ENCODE measurements at places on chromosomes 2 and 18.

- DNase-seq: no peak
Measured at GRCh38 chr2:167069855-167070254, 181.6 kb downstream of the XIRP2 start.

DNA sequence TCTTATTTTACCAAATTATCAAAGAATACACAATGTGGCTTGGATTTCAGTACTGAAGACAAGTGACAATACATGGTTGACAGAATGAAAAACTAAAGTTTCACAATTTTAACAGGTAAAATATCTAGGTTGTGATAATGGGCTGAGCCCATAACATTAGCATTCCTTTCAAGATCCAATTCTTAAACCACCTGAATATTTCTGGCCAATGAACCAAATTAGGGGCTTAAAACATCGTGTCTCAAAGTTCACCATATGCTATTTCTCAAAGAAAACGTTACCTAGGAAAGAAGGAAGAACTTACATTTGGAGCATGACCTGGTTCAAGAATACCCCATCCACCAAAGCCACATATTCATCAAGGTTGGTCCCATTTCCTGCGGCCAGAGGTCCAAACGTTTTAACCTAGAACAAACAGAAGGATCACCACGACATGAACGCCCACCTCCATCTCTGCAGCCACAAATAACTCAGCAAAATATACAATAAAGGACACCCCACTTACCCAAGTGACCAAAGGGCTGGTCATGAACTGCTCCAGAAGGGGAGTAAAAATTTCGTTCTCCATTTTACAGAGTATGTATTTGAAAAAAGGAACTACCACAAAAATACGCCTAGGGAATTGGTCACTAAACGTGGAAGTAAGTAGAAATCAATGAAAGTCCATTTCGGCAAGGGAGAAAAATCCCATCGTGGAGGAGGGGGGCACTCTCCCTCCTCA is 984 bp downstream of the CCDC88A start:
- peak; percentile 62 for DNase-seq

DNA sequence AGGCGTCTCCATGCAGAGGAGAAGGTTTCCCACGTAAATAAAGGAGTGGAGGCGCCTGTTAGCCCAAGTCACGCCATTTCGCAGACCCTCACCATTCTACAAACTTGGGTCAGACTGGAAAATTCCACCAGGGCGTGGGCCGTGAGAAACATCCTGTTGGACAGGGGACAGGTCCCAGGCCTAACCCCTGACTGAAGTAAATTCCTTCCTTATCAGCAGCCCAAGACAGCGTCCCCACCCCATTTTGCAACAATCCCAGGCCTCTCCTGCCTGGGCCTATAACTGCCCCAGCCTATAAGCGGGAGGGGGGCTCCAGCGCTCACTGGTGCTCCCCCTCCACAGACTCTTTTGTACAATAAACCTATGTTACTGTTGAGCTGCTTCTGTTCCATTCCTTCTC is 57.3 kb upstream of the CBLN2 start:
- DNase-seq: no peak

DNA sequence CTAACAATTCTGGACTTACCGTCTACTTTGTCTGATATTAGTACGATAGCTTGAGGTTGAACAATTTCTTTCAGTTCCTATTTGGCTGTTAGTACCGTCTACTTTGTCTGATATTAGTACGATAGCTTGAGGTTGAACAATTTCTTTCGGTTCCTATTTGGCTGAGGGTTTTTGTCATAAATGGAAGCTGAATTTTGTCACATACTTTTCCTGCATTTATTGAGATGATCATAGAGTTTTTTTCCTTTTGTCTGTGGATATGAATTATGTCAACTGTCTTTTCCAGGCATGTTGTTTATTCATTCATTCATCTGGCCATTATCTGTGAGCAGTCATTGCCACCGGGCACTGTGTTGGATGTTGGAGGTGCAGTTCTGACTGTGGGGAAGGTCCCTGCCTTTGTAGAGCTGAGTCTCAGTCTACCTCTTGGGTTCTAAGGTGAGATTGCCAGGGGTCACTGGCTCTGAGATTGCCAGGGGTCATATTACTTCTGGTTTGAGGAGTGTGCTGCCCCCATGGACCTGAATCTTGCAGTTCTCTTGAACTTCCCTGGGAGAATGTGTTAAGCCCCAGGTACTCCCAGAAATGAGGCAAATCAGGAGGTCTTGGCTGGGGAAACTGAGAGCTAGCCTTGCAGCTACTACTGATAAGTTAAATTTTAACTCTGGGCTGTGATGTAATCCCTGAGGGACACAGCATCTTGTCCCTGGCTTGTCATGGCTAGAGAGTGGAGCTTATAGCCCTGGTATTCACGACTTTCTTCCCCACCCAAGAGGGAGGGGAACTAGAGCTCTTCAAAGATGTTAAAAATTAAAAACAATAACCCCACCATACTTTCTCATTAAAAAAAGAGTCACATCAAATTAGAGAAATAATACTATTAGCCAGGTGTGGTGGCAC is 89.1 kb upstream of the MBOAT2 start:
- no peak for DNase-seq

DNA sequence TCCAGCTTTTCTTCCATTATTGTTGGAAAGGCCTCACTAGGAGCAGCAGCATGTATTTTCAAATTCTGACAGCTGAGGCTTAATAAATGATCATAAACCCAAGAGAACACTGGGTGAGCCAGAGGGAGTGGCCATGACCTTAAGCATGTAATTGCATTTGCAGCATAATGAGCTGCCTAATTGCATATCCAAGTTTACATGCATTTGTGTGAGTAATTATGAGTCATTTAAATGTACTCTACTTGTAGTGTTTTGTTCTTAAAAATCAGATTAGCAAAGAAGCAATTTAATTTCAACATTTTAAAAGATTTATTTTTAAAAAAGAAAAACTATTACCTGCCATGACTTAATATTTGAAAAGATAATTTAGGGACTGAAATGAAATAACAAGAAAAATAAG is 74.8 kb downstream of the NOL10 start:
- no peak for DNase-seq

DNA sequence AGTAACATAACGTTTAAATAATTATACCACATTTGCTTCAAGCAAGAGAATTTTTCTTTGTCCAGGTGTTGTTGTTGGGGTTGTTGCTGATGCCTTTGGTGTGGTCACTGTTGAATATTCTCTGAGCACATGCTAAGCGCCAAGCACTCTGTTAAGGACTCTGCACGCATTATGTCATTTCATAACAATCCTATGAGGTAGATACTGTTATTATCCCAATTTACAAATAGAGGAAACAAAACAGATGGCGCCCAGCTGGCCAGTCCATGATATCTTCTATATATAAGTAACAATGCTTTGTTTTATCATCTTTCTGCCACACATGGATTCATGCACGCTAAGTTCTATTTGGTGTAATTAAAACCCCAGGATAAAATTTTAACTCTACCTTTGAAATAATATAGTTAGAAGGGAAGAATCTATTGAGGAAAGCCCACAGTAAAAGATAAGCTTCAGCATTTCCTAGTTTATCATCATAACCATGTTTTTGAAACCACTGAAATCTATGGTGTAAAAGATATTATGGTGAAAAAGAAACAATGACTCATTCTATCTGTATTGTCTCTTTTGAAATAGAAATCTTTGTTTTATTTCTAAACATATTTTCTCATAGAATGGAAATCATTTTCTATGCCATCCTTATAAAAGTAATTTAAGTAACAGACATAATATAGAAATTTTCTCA is 199.7 kb downstream of the PID1 start:
- DNase-seq: no peak

GRCh38 chr2:151237422-151238025 is 24.1 kb downstream of the RBM43 start:
- no peak for DNase-seq

GRCh38 chr2:137369106-137369505 is 595.2 kb upstream of the HNMT start:
- no peak for DNase-seq

- no peak for DNase-seq
Measured at GRCh38 chr2:113755835-113756354, 547 bp downstream of the SLC35F5 start.

- no peak for DNase-seq
Measured at GRCh38 chr2:159265171-159265576, 21.3 kb downstream of the WDSUB1 start.

DNA sequence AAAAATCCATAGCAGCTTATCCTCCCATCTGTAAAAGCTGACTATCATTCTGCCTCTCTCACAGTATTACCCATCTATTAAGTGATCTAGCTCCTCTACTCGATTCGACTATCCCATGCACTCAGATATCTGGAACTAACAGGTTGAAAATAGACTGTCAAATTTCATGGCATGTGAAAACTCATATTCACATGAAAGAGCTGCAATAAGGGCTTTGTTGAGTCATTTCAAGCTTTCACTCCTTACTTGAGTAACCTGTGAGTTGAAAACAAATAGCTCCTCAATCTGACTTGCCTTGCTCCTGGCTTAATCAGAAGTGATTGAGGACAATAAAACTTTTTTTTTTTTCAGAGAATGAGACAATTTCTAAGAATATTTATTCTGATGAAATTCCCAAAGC is 192.4 kb upstream of the ERBB4 start:
- no peak for DNase-seq
